ENCODE measurements at places on chromosomes 12 and 14.

GRCh38 chr12:71456316-71456715 lies 16.7 kb downstream of the LGR5 start:
- no peak for DNase-seq

DNA sequence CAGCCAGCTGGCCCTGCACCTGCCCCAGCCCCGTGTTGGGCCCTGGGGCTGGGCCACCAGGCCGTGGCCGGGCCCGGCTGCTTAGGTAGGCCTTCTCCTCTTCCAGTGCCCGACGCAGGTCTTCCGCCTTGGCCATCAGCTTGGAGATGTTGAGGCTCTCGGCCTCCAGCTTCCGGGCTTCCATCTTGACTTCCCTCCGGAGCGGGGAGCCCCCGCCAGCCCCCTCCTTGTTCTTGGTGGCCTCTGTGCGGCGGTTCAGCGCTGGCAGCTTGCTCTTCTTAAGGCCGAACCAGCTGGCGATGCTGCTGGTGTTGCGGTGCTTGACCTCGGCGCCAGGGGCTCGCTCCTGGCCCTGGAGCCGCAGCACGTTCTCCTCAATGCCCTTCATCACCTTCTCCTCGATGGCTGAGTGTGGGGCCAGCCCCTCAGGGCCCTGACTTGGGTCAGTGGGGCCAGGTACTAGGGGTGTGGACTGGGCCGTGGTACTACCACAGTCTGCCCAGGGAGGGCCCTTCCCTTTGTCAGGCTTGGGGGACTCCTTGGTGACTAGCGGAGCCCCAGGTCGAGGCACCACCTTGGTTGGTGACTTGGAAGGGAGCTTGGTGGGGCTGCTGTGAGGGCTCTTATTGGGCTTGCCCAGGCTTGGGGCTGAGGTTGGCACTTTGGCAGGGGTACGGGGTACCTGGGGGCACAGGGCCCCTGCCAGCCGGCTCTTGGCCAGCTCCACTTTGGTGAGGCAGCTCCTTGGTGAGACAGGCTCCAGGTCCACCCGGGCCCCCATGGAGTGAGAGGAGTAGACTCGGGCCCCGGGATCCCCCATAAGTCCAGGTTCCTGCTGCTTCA lies 33.2 kb downstream of the NCKAP5L start:
- DNase-seq, result no peak

DNA sequence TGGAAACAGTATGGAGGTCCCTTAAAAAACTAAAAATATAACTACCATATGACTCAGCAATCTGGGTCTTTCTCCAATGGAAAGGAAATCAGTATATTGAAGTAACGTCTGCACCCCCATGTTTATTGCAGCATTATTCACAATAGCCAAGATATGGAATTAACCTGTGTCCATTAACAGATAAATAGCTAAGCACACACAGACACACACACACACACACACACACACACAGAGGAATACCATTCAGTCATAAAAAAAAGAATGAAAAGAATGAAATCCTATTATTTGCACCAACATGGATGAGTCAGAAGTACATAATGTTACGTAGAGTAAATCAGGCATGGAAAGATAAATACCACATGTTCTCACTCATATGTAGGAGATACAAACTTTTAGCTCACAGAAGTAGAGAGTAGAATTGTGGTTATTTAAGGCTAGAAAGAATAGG lies 4.7 kb downstream of the KLRK1 start:
- DNase-seq, result no peak

GRCh38 chr12:107404981-107405380 lies 280.6 kb upstream of the PWP1 start:
- no peak for DNase-seq

DNA sequence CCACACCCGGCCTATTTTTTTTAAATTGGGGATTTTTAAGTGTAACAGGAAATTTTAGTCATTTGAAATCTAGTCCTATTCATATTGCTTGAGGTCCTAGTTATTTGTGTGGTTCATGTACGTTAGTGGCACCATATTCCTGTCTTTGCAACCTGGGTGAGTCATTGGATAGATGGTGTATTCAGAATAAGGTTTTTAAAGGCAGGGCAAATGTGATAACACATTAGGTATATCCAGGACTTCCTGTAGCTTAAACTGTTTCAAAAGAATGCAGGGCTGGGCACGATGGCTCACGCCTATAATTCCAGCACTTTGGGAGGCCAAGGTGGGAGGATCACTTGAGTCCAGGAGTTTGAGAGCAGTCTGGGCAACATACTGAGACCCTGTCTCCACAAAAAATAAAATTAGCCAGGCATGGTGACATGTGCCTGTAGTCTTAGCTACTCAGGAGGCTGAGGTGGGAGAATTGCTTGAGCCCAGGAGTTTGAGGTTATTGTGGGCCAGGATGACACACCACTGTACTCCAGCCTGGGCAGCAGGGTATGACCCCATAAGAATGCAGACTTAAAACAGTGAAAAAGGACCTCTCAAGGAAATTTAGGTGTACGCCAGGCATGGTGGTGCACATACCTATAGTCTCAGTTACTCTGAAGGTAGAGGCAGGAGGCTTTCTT lies 8.1 kb downstream of the ATP6V0A2 start:
- DNase-seq, result no peak

DNA sequence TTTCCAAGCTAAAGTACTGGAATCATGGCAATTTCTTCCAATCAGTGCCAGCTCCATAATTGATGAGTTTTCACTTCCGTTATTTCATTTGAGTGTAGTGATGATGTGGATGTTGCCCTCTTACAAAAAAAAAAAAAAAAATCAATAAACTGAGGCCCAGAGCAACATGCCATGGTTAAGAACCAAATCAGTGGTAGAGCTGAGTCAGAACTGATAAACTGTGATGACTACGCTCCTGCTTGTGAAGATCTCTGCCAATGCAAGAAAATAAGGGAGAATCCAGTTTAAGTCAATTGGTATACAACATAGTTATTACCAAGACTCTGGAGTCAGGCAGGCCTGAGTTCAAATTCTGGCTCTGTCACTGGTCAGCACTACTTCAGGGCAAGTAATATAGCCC lies 102.7 kb downstream of the GPR135 start:
- DNase-seq, result no peak

GRCh38 chr12:46389031-46389616 lies 16.6 kb upstream of the SLC38A2 start:
- no peak for DNase-seq

DNA sequence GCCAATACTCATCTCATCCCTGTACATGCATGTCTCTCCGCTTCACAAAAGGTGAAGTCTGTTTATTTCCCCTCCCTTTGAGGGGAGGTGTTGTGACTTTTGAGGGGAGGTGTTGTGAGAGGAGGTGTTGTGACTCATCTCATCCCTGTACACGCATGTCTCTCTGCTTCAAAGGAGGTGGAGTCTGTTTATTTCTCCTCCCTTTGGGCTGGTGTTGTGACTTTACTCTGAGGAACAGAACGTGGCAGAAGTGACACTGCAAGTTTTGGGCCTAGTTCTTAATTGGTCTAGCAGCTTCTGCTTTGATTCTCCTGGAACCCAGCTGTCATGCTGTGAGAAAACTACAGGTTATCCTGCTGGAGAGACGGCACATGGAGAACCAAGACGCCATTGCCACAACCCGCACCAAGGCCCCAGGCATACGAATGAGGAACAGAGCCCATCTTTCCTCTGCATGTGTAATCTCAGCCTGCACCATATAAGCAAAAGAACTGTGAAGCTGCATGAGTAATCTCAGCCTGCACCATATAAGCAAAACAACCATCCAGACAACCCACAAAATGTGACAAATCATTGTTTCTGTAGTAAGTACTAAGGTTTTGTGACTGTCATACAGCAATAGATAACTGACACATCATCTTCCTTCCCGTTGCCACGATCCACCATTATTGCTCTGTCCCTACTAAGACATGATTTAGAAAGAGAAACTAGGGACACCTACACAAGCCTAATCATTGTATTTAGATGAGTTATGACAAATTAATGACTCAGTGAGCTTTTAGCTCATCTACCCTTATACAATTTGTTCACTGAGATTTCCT lies 30.0 kb downstream of the GALNT4 start:
- no peak for DNase-seq

- no peak for DNase-seq
These were observed 105.0 kb upstream of the METAP2 start for GRCh38 chr12:95368931-95369330.

DNA sequence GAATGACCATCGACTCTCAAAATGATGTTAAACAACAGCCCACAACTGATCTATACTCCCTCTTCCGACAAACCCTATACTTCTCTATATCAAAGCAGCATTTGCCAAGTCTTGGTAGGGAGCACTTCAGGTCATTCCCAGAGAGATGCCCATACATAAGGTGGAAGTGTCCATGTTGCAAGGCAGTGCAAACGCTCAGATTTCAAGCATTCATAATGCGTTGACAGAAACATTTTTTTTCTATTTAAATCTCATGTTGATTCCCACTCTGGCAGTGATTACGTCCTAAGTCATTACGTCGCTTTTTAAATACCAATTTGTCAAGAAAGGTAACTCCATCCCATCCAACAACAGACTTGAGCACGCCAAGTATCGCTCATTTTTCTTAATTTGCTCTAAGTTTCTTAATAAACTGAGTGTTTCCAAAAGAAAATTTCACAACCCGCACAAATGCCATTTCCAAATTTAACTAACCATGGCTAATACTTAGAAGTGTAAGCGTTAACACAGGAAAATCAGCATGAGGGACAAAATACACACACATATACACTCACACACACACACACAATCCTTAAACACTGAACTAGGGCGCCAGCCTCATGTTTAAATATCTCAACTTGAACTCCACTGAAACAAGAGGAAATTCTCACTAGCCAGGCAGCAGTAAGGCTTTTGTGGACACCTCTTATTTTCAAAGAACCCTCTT lies 1.1 kb downstream of the GXYLT1 start:
- no peak for DNase-seq

GRCh38 chr12:101714877-101715444 lies 17.5 kb downstream of the CHPT1 start:
- no peak for DNase-seq

DNA sequence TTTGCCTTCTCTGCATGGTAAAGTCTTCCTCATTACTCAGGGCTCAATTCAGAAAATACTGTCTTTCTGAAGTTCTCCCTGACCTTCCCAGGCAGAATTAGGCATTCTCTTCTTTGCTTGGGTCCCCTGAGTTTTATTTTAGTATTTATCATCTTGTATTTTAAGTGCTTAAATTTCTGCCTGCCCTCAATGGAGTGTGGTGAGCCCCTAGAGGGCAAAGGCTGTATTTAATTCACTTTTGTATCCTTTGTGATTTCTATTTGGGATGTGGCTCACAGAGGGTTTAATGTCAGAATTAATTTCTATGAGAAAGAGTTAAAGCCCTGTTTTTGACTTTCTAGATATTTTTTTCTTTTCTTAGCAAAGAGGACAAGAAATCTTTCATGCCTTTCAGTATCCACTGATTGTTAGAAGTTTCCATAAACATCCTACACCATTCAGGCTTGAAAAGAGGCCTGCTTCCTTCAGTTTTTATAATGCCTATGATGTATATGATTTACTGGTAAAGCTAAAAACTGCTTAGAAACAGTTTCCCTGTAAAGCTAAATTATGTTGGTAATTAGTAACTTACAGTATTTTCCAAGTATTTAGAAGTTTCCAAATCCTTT lies 55.6 kb upstream of the PTPRB start:
- peak; percentile 24 for DNase-seq

- no peak for DNase-seq
These were observed 299.6 kb downstream of the DPF3 start for GRCh38 chr14:72594099-72594901.

- DNase-seq, result no peak
These were observed 1.9 kb upstream of the BAZ2A start for GRCh38 chr12:56631790-56632700.

- no peak for DNase-seq
These were observed 161.3 kb upstream of the CCND2 start for GRCh38 chr12:4112290-4112689.

GRCh38 chr14:89359477-89360222 lies 57.4 kb downstream of the FOXN3 start:
- DNase-seq, result no peak

- peak; percentile 98 for DNase-seq
These were observed 110.6 kb downstream of the CACNA1C start for GRCh38 chr12:2163177-2163941.

DNA sequence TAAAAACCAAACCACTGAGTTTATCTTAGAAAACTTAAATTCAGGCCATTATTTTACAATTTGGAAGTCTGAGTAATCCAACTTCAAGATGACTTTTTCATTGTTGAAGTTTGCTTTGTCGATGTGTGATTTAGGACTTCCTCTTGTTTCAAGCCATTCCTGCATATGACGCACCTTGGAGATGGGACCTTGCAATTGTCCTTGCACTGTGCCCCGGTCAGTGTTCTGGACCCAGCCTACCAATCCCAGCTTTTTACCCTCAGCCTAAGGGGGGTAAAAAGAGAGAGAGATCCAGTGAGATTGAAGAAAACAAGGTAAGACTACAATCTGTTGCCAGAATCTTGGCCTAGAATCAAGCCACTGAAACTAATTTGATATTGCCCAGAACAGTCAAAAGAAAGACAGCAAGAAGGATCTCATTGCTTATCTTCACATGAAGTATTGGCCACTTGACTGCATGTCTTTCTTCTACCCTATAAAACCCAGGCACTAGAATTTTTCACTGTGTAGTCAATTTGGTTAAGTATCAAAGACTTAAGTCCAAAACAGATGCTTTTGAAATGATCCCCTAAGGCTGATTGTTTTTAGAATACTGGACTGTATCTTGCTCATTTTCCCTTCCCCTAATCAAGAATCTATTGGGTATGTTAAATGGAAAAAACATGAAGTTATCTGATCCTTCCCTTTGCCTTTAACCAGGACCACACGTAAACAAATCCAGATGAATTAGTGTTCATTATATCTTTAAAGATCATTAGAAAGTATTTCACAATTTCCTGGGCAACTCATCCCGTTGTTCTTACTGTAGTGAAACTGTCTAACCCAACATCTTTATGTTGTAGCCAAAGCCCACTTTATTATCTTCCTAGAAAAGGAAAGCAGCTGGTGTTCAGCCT lies 2.4 kb upstream of the MLH3 start:
- no peak for DNase-seq

DNA sequence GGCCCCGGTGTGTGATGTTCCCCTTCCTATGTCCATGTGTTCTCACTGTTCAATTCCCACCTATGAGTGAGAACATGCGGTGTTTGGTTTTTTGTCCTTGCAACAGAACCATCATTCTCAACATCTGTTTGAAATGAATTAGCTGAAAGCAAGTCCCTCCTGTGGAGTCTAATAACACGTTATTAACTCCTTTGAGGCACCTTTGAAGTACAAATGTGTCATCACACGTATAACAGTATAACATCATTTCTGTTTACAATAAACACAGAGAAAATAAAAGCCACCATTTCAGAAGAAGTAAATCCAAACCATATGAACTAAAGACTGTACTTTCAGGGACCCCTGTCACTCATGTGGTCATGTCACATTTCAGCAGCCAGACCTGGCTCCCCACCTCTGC lies 198.5 kb downstream of the STXBP6 start:
- DNase-seq, result no peak

GRCh38 chr12:29744365-29744764 lies 39.4 kb downstream of the TMTC1 start:
- no peak for DNase-seq

Measured in HS-27A (cell line).